Activated gamma-delta T cell treated with anti-CD3 and anti-CD28 coated beads, Interleukin-2, amount 50 U/mL, for 16 hours (primary cell): ENCODE measurements at places on chromosomes 13 and 19.

GRCh38 chr13:99124046-99124400 is 76.6 kb upstream of the UBAC2 start:
- DNase-seq: no peak

DNA sequence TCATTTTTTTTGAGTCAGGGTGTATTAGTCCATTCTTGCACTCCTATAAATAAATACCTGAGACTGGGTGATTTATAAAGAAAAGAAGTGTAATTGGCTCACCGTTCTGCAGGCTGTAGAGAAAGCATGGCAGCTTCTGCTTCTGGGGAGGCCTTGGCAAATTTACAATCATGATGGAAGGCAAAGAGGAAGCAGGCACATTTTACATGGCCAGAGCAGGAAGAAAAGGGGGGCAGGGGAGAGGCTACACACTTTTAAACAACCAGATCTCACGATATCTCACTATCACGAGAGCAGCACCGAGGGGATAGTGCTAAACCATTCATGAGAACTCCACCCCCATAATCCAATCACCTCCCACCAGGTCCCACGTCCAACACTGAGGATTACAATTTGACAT is 44.5 kb upstream of the MIR17HG start:
- no peak for DNase-seq

- no peak for DNase-seq
Measured at GRCh38 chr13:33275916-33276315, 9.6 kb downstream of the STARD13 start.

DNA sequence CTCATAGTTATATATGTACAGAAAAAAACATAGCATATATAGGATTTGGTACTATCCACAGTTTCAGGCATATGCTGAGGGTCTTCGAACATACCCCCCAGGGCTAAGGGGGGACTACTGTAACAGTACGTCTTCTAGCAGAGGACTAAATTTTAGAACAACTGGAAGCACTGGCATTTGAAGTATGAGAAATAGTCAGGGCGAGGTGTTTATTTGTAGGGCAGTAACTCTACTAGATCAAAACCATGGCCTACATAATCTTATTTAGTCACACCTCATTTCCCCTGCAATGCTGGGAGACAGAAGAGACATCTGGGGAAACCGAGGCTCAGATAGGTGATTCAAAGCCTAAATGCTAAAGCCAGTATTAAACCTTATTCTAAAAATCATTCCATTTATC is 245.6 kb downstream of the DCT start:
- DNase-seq: no peak

- DNase-seq: no peak
Measured at GRCh38 chr19:19463348-19464117, 51.8 kb downstream of the TSSK6 start.

DNA sequence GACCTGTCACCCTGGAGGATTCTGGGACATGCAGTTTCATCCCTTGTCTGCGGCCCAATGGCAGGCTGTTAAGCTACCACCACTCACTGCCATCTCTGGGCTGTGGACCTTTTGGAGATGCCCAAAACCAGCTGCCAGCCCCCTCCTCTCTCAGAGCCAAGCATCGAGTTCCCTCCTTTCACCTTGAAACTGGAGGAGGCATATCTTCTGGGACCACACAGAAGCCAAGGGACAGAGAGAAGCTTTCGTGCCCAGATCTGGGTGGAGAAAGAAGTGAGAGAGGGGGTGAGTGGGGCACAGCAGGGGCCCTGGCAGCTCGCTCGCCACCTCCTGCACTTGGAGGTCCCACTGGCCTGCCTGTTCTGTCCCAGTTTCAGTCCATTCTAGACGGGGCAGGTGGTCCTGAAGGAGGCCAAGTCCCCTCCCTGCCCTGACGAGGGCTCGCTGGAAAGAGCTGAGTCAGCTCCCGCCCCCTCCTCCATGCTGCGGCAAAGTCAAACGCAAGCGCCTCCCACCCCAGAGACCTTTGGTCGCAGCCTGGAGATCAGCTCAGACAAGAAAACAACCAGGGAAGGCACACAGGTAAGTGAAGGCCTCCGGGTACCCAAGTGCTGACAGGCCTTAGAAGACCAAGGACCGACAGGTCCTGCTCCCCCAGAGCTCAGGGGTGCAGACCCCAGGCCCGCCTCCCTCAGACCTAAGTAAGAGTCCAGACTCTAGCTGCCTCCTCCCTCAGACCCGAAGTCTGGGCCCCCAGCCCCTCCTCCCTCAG is 3.8 kb downstream of the BCAT2 start:
- no peak for DNase-seq

DNA sequence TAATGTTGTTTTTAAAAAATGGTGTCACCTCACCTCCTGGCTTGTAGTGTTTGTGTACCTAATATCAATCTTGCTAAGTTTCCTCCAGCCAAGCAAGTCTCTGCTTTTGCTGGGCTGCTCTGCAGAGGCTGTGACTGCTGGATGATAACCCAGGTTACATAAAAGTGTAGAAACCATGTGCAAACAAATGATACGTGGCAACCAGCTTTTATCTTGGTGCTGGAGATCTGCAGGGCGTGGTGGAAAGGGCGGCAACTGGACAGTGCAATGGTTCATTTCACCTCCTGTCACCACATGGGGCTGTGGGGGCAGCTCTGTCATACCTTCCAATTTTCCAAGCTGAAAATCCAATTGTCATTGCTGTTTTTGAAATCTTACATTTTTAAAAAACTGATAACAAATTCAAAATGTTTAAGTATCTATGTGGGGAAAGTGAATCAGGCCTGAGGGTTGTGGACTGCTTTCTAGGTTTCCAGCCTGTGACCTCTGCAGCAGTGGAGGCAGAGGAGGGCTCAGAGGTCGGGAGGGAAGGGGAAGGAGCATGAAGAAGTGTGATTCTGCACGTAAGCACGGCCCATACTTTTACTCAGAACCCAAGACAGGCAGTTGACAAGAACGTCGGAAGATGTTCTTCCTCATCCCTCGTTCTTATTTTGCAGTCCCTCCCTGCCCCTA is 9.7 kb downstream of the GPR42 start:
- no peak for DNase-seq
